Colonic mucosa (tissue), 4 donors: ENCODE measurements at places on chromosomes 11 and 22. TPM values are rescaled to one million over a fixed set of nuclear protein-coding genes. Genes with fewer than 3 reads are reported as not detected.

GRCh38 chr11:106457727-106458126 is 380.3 kb downstream of the AASDHPPT start:
- no peaks in the 10 kb centered on the region for H3K27me3 ChIP-seq
- no peak overlapping the region for H3K4me3 ChIP-seq
- H3K27ac ChIP-seq: no peak overlapping the region
- no peaks in the 10 kb centered on the region for H3K4me1 ChIP-seq
- no peak for DNase-seq

TRIM3 gene
- total RNA-seq: 59.0 TPM

- H3K4me1 ChIP-seq: no peaks in the 10 kb centered on the region
- H3K27me3 ChIP-seq: no peaks in the 10 kb centered on the region
- H3K4me3 ChIP-seq: no peak overlapping the region
These were observed 18.6 kb downstream of the CCDC73 start for GRCh38 chr11:32775908-32776307.

RELT gene
- 7.1 TPM for total RNA-seq
